ENCODE measurements at places on chromosomes 5 and 9.

DNA sequence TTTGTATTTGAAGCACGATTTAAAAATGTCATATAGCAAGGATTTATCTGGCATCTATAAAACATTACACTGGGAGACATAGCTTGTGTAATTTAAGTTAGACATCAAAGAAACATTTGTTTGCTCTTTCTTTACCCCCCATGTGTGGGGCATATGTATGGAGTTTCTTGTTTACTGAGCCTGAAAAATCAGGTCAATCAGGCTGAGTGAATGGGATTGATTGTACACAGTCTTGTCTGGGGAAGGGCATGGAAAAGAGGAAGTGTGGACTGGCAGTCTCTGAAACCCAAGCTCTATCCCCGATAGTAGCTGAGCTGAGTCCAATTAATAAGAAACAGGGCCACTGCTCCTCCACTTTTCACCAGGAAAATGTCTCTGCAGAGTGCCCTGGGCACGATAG, 49.4 kb downstream of the SLC46A2 start:
- H3K4me3 ChIP-seq: no peak overlapping the region
- H3K36me3 ChIP-seq: peaks cover 5% of the 10 kb centered on the region
- H3K27me3 ChIP-seq: no peaks in the 10 kb centered on the region
- no peak overlapping the region for H3K27ac ChIP-seq
- peaks cover 14% of the 10 kb centered on the region for H3K4me1 ChIP-seq

GRCh38 chr9:120421977-120422376, 158.0 kb downstream of the CDK5RAP2 start:
- peaks cover 36% of the 10 kb centered on the region for H3K36me3 ChIP-seq
- no peak for DNase-seq
- no peak overlapping the region for H3K4me3 ChIP-seq
- H3K27me3 ChIP-seq: no peaks in the 10 kb centered on the region
- H3K4me1 ChIP-seq: peaks cover 2% of the 10 kb centered on the region
- H3K27ac ChIP-seq: no peak overlapping the region

GRCh38 chr5:77143998-77144836, 57.1 kb upstream of the ZBED3 start:
- H3K36me3 ChIP-seq: no peaks in the 10 kb centered on the region
- H3K4me1 ChIP-seq: peaks cover 11% of the 10 kb centered on the region
- H3K27ac ChIP-seq: no peak overlapping the region

DNA sequence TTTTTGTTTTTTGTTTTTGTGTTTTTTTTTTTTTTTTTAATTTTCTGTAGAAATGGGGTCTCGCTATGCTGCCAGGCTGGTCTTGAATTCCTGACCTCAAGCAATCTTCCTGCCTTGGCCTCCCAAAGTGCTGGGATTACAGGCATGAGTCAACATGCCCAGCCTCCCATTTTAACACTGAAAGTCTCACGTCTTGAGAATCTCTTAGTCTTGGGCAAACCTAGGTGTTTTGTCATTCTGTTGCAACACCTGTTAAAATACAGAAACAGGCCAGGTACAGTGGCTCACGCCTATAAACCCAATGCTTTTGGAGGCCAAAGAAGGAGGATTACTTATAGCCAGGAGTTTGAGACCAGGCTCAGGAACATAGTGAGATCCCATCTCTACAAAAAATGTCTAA, 599.0 kb downstream of the TLR4 start:
- H3K36me3 ChIP-seq: no peaks in the 10 kb centered on the region
- no peaks in the 10 kb centered on the region for H3K27me3 ChIP-seq
- DNase-seq: no peak
- no peaks in the 10 kb centered on the region for H3K4me1 ChIP-seq

DNA sequence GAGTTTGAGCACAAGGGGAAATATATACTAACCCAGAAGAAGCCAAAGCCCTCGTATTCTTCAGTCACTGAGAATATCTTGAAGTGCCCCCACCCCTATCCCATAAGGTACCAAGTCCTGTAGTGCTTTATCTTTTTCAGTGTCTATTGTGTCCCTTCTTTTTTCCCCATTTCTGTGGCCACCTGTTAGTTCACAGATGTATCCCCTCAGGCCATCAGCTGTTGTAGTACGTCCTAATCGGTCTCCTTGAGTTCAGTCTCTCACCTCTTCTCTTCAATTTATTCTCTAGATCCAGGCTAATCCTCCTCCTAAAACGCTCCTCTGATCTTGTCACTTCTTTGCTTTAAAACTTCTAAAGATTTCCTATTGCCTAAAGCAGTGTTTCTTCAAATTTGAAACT, 10.4 kb downstream of the RGS7BP start:
- H3K4me3 ChIP-seq: no peak overlapping the region
- H3K27me3 ChIP-seq: peaks cover 3% of the 10 kb centered on the region
- H3K36me3 ChIP-seq: no peaks in the 10 kb centered on the region
- no peaks in the 10 kb centered on the region for H3K4me1 ChIP-seq
- H3K27ac ChIP-seq: no peak overlapping the region

GRCh38 chr5:179788193-179788854, 5.5 kb upstream of the LTC4S start:
- no peak overlapping the region for H3K27ac ChIP-seq
- no peak for DNase-seq
- peaks cover 3% of the 10 kb centered on the region for H3K4me1 ChIP-seq
- no peaks in the 10 kb centered on the region for H3K36me3 ChIP-seq
- H3K4me3 ChIP-seq: no peak overlapping the region
- H3K27me3 ChIP-seq: no peaks in the 10 kb centered on the region

DNA sequence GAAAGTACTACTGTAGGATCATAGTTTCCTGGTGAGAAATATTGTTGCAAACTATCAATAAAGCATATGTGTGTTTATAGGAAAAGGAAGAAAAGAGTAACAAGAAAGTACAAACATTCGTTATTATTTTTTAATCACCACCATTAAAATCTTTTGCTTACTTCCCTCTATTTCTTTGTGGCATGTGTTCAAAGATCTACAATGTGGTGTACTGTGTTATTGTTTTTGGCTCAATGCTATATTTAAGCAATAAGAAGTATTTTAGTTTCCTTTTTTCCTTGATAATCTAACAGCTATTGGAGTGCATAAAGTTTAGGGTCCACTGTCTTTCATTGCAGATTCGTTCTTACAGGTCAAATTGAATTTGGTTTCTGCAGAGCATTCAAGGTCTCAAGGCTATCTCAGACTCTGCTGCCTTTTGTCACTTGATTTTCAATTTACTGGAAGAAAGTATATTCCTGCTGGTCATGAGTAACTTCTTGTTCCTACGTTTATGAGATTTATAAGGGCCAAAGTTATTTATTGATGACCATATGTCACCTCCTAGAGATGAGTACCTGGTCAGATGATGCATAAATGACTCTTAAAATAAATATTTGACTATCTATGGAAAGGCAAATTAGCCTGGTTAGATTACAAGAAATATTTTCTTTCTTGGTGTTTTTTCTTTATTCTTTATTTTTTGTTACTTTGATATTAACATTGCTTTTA, 323.0 kb downstream of the TMEM167A start:
- H3K27me3 ChIP-seq: no peaks in the 10 kb centered on the region
- H3K36me3 ChIP-seq: no peaks in the 10 kb centered on the region
- DNase-seq: no peak
- H3K4me3 ChIP-seq: no peak overlapping the region
- H3K4me1 ChIP-seq: peaks cover 3% of the 10 kb centered on the region

- H3K4me3 ChIP-seq: no peak overlapping the region
- H3K36me3 ChIP-seq: peaks cover 31% of the 10 kb centered on the region
- no peaks in the 10 kb centered on the region for H3K27me3 ChIP-seq
- no peak for DNase-seq
Measured at GRCh38 chr9:137740312-137740711, 121.5 kb downstream of the EHMT1 start.

GRCh38 chr9:88174324-88174723, 36.0 kb upstream of the SPATA31C2 start:
- H3K27me3 ChIP-seq: peaks cover 4% of the 10 kb centered on the region
- H3K4me1 ChIP-seq: peaks cover 8% of the 10 kb centered on the region
- no peak overlapping the region for H3K27ac ChIP-seq

GRCh38 chr9:24608599-24608998, 62.9 kb upstream of the IZUMO3 start:
- no peaks in the 10 kb centered on the region for H3K36me3 ChIP-seq
- H3K27me3 ChIP-seq: no peaks in the 10 kb centered on the region
- H3K4me3 ChIP-seq: no peak overlapping the region
- H3K27ac ChIP-seq: no peak overlapping the region
- DNase-seq: no peak

DNA sequence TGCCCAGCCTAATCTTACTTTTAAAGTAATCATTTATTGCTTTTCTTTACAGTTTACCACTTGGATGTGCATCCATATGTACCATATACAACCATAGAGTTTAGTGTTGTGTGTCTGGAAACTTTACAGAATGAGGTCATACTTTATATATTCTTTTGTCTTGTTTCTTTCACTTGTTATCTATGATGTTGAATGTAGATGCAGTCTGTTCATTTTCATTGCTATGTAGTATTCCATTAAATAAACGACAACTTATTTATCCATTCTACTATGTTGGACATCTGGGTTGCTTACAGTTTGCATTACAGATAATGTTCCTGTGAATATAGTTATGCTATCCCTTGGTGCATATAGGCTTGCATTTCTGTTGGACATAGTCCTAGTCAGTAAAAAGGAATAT, 21.3 kb upstream of the SMIM15 start:
- DNase-seq: no peak
- no peak overlapping the region for H3K27ac ChIP-seq
- H3K4me3 ChIP-seq: no peak overlapping the region
- peaks cover 5% of the 10 kb centered on the region for H3K27me3 ChIP-seq

GRCh38 chr5:139649082-139649991, 1.2 kb downstream of the CXXC5 start:
- peak overlapping the region; percentile 60 for H3K4me3 ChIP-seq
- peaks cover 55% of the 10 kb centered on the region for H3K27me3 ChIP-seq
- peaks cover 35% of the 10 kb centered on the region for H3K4me1 ChIP-seq
- DNase-seq: peak; percentile 42

GRCh38 chr5:111993242-111993641, 236.2 kb upstream of the NREP start:
- no peak for DNase-seq
- no peaks in the 10 kb centered on the region for H3K4me1 ChIP-seq
- peaks cover 5% of the 10 kb centered on the region for H3K27me3 ChIP-seq

GRCh38 chr9:34994260-34994899, 4.8 kb downstream of the DNAJB5 start:
- no peaks in the 10 kb centered on the region for H3K27me3 ChIP-seq
- H3K27ac ChIP-seq: peak overlapping the region; percentile 13
- H3K4me3 ChIP-seq: no peak overlapping the region
- H3K36me3 ChIP-seq: peaks cover 8% of the 10 kb centered on the region
- DNase-seq: no peak
- H3K4me1 ChIP-seq: peaks cover 54% of the 10 kb centered on the region

DNA sequence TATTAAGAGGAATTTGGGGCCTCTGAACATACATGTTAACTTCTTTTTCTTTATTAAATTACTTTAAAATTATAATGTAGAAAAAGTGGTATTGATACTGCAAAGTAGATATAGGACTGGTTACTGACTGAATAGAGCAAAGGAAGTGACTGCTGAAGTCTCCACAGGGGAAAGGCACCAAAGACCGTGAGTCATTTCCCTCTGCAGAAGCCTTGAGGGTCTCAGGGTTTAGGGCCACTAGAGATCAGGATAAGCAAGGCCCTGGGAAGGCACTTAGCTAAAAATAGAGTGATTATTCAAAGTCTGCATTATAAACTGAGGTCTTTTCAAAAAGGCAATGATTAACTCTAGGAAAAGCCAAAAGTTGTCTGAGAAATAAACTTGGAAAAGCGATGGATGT, 44.7 kb upstream of the ITGA1 start:
- no peaks in the 10 kb centered on the region for H3K27me3 ChIP-seq
- no peak for DNase-seq
- H3K4me3 ChIP-seq: no peak overlapping the region
- peak overlapping the region; percentile 0 for H3K27ac ChIP-seq
- peaks cover 45% of the 10 kb centered on the region for H3K4me1 ChIP-seq

- peak overlapping the region; percentile 1 for H3K4me3 ChIP-seq
- peaks cover 66% of the 10 kb centered on the region for H3K4me1 ChIP-seq
- peak; percentile 68 for DNase-seq
- peak overlapping the region; percentile 92 for H3K27ac ChIP-seq
- H3K27me3 ChIP-seq: no peaks in the 10 kb centered on the region
- H3K36me3 ChIP-seq: peaks cover 15% of the 10 kb centered on the region
Measured at GRCh38 chr5:139446956-139447779, 7.8 kb upstream of the DNAJC18 start.

DNA sequence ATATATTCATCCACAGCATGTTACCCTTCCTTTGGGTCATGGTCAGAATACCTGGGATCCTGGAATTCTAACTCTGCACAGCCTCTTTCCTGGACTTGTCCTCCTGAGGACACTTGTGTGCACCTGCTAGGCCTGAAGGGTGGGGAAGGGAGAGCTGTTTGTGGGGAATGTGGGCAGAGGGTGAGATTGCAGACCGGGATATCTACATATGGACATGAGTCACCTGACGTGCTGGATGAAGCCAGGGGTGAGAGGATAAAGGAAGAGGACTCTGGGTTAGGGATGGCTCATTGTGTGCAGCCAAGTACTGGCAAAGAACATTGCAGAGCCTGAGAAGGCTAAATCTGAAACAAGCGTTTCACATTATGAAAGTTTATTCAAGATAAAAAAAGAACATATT, 241.4 kb upstream of the RPS23 start:
- DNase-seq: no peak
- H3K36me3 ChIP-seq: no peaks in the 10 kb centered on the region
- no peak overlapping the region for H3K27ac ChIP-seq
- no peaks in the 10 kb centered on the region for H3K4me1 ChIP-seq
- no peak overlapping the region for H3K4me3 ChIP-seq

- peaks cover 89% of the 10 kb centered on the region for H3K36me3 ChIP-seq
- H3K27me3 ChIP-seq: no peaks in the 10 kb centered on the region
- H3K4me3 ChIP-seq: no peak overlapping the region
- H3K4me1 ChIP-seq: peaks cover 93% of the 10 kb centered on the region
- no peak for DNase-seq
Measured at GRCh38 chr5:170265522-170265921, 32.1 kb downstream of the LCP2 start.

- no peak overlapping the region for H3K27ac ChIP-seq
- H3K4me3 ChIP-seq: no peak overlapping the region
- H3K27me3 ChIP-seq: peaks cover 2% of the 10 kb centered on the region
- no peak for DNase-seq
- no peaks in the 10 kb centered on the region for H3K4me1 ChIP-seq
- no peaks in the 10 kb centered on the region for H3K36me3 ChIP-seq
Measured at GRCh38 chr9:106784076-106784475, 78.9 kb upstream of the ZNF462 start.

DNA sequence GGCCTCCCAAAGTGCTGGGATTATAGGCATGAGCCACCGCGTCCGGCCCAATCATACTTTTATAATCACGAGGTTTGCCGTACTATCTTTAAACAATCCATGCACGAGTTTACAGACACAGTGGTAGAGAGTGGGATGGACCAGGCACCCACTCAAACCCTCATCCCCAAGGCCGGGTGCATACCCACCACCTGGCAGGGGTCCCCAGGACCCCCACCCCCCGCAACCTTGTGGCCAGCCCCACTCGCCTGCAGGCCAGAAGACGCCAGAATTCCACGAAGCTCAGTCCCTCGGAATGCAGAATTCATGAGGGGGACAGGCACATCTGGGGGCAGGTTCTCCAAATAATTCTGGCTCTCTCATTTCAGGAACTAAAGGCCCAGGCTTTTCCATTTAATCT, 17.1 kb downstream of the NACC2 start:
- no peaks in the 10 kb centered on the region for H3K36me3 ChIP-seq
- H3K4me1 ChIP-seq: peaks cover 10% of the 10 kb centered on the region
- DNase-seq: no peak
- no peak overlapping the region for H3K4me3 ChIP-seq
